NCI-H146 (cell line): ENCODE measurements at places on chromosomes 3 and 15.

GRCh38 chr3:32412887-32413286 is 21.2 kb downstream of the CMTM7 start:
- no peak for DNase-seq

DNA sequence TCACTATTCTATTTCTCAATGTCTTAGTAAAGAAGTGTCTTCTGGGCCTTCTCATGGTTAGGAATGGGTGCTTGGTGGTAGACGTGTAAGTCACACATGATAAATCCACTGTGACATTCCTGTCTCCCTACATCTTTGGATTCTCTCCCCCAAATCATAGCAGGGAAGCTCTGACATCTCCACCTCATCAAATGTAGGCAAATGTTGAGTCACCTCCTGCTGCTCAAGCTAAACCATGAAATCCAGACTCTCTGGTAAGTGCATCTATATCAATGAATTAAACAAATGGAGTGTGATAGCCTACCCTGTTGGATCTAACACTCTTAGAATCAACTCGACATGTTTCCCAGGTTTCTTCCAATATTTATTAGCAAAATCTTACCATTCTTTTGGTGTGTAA is 42.8 kb upstream of the RPL35A start:
- no peak for DNase-seq

GRCh38 chr3:198097048-198097447 is 137.0 kb downstream of the LMLN start:
- DNase-seq: no peak

- DNase-seq: no peak
Observed at GRCh38 chr15:38164507-38164906, 88.1 kb upstream of the SPRED1 start.

- DNase-seq: no peak
Observed at GRCh38 chr3:115476472-115476871, 146.8 kb upstream of the GAP43 start.

DNA sequence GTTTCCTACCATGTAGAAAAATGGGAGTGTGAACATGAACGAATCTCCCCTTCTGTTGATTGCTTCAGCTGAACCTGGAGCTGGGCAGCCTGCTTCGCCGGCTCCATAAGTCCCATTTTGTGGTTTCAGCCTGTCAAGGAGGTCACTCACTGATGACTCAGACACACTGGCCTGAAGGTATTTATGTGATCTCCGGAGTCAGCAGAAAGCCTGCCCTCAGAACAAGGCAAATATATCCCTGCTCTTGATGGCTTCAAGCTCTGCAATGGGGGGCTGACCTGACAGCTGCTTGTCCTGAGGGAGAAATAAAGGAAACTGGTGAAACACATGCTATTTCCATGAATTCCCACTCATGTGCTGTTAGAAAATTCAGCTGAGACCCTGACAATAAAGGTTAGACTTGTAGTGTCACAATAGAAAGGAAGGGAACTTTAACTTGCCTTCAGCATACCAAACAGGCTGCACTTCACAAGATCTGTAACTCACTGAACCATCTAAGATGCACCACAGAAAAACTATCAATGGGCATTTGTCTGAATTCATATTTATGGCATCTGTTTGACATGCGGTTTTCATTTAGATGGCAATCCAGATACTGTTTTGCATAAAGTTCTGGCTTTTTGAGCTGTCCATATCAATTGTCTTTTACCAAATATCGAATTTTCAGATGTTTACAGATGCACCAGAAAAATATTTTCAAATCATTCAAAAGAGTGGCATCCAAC is 282.0 kb upstream of the VEPH1 start:
- no peak for DNase-seq

DNA sequence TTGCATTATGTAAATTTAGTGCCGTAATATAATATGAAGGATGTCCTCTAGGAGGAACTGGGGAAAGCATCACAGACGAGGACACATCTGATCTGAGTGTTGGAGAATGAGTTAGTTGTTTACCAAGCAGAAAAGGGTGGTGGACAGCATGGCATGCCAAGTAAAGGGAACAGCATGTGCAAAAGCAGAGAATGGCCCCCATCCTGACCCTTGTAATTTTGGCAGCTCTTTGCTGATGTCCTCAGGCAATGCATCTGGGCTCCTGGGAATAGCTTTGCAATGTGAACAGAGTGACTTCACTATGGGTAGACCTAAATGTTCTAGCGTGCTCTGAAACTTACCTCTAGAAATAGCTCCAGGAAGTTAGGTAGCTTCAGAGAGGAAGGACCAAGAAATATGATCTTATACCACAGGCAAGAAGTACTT is 263.3 kb downstream of the LPP start:
- no peak for DNase-seq

DNA sequence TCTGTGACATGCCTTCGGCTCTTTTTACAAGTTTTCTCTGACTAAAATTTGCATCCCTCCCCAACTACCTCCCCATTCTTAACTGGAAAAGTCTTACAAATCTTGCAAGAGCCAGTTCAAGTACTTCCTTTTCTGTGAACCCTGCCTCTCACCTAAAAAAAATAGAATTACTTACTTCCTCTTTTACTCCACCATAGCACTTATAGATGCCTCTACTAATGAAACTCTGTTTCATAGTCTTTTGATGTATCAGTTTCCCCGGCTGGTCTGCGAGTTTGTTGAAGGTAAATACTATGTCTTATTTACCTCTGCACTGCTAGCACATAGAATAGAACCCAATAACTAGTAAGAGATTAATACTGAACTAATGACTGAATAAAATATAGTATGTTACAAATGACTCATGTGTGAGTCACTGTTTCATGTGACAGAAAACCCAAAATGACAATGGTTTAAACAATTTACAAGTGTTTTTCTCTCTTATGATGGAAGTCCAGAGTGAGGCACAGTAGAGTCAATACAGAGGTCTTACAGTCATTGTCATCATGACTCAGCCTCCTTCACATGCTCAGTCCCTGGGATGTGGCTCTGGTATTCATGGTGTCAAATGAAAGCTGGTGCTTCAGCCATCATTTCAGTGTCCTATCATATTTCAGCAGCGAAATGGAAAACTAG is 393.5 kb downstream of the RSL24D1 start:
- DNase-seq: no peak
